ENCODE measurements at places on chromosomes 1 and 21.

DNA sequence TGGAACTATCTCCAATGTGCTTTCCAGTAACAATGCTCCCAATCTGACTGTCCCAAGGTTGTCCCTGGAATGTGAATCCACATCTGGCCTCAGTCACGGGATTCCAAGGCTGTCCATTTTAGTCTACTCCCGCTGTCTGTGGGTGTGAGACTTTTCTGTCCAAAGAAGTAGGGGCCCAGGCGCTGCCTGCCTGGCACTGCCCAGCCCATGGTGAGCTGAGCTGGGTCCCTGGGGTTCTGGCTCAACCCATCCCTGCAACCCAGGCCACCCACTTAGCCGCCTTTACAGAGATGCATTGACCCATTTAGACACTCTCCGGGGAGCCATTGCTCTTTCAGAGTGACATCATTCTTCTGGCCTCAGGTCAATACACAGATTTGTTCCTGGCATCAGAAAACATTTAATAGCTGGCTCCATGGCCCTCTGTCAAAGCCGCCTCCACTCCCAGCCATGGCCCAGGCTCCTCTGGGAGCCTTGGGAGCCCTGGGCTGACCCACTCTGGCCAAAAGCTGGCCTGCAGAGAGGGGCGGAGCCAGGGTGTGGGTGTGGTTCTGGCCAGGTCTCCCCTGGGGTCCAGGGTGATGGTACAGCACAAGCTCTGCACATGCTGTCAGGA, 47.2 kb upstream of the PAX7 start:
- no peak for DNase-seq

GRCh38 chr1:180507795-180508724, 5.7 kb upstream of the ACBD6 start:
- peak; percentile 19 for DNase-seq

- no peak for DNase-seq
Observed at GRCh38 chr1:86155051-86155806, 1.3 kb downstream of the COL24A1 start.

- no peak for DNase-seq
Observed at GRCh38 chr1:228902781-228903433, 167.6 kb downstream of the RHOU start.

- no peak for DNase-seq
Observed at GRCh38 chr1:153790313-153790965, 15.2 kb downstream of the SLC27A3 start.

- no peak for DNase-seq
Observed at GRCh38 chr1:159990005-159990404, 36.0 kb upstream of the SLAMF9 start.

DNA sequence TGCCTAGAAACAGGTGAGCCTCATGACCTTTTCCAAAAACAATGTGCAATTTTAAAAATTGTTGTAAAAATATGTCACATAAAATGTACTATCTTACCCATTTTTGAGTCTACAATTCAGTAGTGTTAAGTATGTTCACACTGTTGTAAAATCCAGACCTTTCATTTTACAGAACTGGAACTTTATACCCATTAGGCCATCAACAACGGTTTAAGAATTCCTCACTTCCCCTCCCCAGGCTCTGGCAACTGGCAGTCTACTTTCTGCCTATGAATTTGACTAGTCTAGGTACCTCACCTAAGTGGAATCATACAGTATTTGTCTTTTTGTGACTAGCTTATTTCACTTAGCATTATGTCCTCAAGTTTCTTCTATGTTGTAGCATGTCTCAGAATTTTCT, 8.6 kb downstream of the CTSE start:
- DNase-seq = no peak

GRCh38 chr1:109193653-109194590, 19.8 kb upstream of the SARS1 start:
- DNase-seq = no peak

GRCh38 chr1:184482136-184482535, 95.3 kb downstream of the C1orf21 start:
- DNase-seq = no peak

- no peak for DNase-seq
Observed at GRCh38 chr21:36337099-36337509, 17.1 kb downstream of the MORC3 start.

- DNase-seq = no peak
Observed at GRCh38 chr1:226557424-226557823, 8.9 kb downstream of the STUM start.

DNA sequence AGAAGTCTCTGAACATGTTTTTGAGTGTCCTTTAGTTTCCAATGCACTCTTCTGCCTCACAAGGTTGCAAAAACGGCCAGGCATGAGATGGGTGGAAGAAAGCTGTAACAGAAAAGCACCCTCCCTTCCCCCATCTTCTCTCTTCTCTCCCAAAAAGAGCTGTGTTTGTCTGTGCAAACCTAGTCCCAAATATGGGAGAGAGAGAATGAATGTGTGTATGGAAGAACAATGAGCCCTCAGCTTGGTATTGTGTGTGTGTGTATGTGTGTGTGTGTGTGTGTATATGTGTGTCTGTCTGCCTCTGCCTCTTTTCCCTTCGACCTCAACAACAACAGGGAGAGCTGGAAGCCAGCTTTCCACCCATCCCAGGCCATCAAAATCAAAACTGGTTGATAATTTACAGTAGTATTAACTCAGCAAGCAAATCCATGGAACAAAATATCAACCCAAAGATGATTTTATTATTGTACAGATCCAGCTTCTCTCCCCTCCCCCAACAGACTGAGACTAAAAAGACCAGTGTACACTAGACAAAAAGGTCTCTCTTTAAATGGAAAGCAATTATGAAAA, 1.8 kb downstream of the RERE start:
- peak; percentile 73 for DNase-seq

DNA sequence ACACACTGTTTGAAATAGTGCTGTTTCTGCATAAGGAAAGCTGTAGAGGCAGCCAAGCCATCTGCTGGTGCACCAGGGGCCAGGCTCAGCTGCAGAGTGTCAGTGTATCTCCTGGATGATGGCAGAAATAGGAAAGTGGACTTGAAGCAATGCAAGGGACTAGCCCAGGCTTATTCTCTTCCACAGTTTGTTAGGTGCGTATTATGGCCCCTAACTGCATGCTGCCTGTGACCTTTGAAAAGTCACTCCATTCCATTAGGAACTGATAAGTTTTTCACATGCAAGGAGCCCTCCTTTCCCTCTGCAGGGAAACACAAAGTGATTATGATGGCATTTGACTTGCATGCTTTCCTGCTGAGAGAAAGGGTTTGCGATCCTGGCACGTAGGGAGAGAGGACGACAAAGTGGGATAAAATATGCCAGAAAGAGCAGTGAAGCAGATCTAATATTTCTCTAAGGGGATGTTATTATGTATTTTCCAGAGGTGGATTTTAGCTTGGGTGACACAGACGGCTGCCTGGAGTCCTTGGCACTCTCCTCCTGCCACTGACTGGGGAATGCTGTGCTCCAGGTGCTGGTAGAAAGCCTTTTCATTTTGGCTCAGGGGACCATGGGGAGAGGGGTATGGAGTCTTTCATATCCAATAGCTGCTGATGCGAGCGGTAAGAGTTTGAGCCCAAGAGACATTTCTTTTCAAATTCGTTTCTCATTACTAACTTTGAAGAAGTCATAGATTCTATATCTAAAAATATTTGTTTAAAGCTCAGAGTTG, 402.1 kb upstream of the B3GALT2 start:
- DNase-seq = no peak

DNA sequence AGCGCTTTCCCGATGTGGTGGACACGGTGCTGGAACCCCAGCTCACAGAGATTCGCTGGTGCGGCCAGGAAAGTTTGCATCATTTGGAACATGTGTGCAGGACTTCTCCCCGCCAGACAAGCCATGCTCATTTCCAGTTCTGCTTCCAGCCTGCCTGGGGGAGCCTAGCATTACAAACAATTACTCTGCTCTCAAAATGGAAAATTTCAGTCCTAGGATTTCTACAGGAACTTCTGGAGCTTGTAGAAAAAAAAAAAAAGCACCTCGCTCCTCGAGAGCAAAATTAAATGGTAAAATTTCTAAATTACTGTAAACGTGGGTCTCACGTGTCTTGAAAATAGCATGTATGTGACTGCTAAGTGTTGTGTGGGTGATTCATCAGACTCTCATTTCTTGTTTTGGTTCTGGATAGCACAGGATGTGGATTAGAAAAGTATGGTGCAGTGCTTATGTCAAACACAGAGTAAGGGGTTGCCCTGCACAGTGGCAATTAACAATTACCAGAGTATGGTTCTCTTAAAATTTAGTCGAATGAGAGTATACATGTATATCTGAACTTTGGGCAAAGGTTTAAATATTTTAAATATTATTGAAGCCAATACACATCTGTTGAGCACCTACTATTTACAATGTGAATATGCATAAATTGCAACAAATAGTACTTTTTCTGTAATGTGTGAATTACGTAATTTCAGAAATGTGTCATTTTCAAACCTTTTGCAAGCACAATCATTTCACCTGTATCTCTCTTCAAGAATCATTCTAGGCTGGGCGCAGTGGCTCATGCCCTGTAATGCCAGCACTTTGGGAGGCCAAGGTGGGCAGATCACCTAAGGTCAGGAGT, 61.8 kb upstream of the PTGFRN start:
- peak; percentile 25 for DNase-seq

DNA sequence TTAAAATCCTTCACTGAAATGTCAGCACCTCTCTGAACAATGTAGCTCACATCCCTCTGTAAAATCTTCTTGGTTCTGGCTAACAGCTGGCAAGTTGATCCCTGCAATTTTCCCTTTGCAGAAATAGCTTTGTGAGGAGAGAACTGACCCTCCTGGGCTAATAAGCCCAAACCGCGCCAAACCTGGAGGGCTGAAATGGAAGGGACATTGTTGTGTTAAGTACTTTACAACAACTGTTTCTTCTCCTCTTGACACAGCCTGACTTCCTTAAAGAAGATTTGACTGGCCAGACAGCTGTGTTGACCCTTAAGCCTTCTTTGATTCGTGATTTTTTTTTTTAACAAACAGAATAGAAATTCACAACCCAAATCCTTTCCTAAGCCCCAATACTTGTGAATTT, 5.7 kb downstream of the LMX1A start:
- DNase-seq = peak; percentile 15

- DNase-seq = no peak
Observed at GRCh38 chr21:44058981-44059380, 46.9 kb downstream of the TRAPPC10 start.

- peak; percentile 62 for DNase-seq
Observed at GRCh38 chr1:50333595-50333974, 89.7 kb downstream of the DMRTA2 start.

GRCh38 chr1:226461087-226461486, 53.2 kb upstream of the PARP1 start:
- no peak for DNase-seq

- no peak for DNase-seq
Observed at GRCh38 chr1:63635681-63636080, 42.5 kb downstream of the PGM1 start.

DNA sequence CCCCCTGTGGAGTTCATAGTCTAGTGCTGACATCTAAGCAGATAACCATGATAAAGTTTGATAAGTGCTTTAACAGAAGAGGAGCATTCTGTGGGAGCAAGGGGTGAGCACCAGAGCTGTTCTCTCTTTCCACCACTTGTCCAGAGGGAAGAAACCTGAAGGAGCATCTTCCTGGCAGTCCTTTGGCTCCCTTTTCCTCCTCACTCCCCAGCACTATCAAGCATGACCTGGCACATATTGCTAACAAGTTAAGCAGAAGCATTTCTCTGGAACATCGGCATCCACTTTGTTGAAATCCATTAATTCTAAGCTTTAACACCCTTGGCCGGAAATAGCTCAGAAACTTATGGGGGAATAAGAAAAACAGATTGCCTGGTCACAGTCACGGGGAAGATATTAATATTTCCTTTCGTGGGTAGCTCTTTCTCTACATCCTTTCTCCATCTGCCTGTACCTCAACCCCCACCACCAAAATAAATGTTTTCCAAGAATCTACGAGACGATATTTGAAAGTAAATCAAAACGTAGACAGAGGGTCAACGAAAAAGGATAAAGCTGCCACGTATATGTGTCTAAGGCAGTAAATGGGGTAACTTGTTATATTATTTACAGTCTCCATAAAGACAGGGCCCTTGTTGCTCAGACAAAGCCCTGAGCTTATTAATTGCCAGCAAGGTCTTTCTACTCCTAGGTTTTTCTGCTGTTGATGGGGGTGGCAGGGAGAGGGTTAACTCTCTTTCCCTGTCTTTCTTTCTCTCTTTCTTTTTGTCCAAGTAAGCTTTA, 351.4 kb downstream of the NUF2 start:
- no peak for DNase-seq

DNA sequence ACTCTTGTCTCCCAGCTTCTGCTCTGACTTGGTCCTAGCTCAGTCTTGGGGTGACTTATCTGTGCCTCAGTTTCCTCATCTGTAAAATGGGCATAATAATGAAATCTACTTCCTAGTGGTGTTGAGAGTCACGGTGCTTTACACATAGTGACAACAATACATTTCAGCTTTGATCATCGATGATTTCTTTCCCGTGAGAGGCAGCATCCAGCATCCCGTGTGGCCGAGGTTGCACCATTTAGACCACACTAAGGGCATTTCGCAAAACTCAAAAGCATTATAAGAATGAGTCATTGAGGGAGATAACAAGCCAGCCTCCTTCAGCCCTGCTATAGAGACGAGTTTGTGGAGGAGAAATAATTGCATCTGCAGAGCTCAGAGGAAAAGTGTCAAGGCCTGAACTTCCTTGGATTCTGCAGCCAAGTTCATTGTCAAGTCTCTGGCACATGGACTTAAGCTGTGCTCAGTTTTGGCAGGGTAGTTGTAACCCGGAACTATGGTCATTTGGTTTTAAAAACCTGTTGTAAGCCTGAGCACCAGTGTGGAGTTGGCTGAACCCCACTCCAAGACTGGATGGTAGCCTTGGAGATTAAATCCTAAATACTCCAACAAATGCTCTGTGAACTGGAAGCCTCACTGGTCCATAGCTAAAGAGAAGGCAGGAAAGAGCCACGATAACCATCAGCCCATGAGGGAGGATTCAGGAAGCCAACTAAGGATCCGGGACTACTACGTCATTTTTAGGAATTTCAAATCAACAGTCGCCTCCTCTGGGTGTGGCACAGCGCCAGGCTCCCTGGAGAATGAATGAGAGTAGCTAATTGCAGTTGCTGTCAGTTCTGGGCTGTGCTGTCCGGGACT, 64.2 kb downstream of the TCP10L start:
- DNase-seq = no peak

DNA sequence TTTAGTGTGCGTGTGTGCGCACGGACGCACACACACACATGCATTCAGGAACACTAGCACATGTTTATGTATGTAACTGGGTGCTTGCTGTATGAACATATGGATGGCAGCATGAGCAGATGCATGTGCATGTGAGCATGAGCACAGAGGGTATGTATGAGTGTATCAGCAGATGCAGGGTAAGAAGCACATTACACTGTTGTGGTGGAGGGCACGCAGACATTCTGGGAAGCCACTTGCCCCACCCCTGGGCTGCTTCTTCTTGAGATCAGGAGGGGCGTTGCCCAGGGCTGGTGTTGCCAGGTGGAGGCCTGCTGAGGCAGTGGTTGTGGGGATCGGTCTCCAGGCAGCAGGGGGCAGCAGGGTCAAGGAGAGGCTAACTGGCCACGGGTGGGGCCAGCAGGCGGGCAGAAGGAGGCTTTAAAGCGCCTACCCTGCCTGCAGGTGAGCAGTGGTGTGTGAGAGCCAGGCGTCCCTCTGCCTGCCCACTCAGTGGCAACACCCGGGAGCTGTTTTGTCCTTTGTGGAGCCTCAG, 3.9 kb upstream of the P3R3URF start:
- DNase-seq = peak; percentile 44

Measured in NCI-H2227 treated with DMSO at 0.1 percent for 48 hours (cell line).